ENCODE measurements at places on chromosomes 12 and 14. TPM values are rescaled to one million over a fixed set of nuclear protein-coding genes. Genes with fewer than 3 reads are reported as not detected.

GRCh38 chr12:26628234-26628633 is 204.8 kb downstream of the ITPR2 start:
- DNase-seq = no peak
- no peaks in the 10 kb centered on the region for H3K27me3 ChIP-seq
- H3K4me3 ChIP-seq = no peak overlapping the region
- no peaks in the 10 kb centered on the region for H3K36me3 ChIP-seq
- H3K4me1 ChIP-seq = peaks cover 43% of the 10 kb centered on the region

DNA sequence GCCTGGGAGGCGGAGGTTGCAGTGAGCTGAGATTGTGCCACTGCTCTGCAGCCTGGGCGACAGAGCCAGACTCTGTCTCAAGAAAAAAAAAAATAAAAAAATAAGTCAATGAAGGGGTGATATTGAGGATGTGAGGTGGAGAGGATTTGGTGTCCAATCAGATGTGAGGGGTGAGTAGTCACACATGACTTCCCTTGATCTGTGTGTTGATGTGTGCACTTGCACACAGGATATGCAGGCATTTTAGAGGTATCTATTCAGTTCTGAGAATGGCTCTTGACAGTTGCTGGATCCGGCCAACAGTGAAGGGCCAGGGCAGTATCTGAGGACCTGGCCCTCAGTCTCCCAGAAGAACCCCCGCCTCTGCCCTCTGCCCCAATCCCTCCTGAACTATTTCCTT is 7.8 kb upstream of the SP7 start:
- H3K27me3 ChIP-seq = no peaks in the 10 kb centered on the region
- no peak overlapping the region for H3K27ac ChIP-seq
- H3K4me1 ChIP-seq = no peaks in the 10 kb centered on the region
- no peaks in the 10 kb centered on the region for H3K36me3 ChIP-seq
- no peak for DNase-seq

- no peaks in the 10 kb centered on the region for H3K27me3 ChIP-seq
- H3K4me3 ChIP-seq = peak overlapping the region; percentile 60
- DNase-seq = no peak
- H3K36me3 ChIP-seq = no peaks in the 10 kb centered on the region
Observed at GRCh38 chr12:16348435-16349130, 1.1 kb downstream of the MGST1 start.

- no peaks in the 10 kb centered on the region for H3K36me3 ChIP-seq
- no peaks in the 10 kb centered on the region for H3K4me1 ChIP-seq
- DNase-seq = no peak
- no peak overlapping the region for H3K27ac ChIP-seq
- no peak overlapping the region for H3K4me3 ChIP-seq
Observed at GRCh38 chr14:101823511-101824120, 62.1 kb downstream of the PPP2R5C start.

PPP4R4 gene
- 0.21 TPM for total RNA-seq
